Glomerular endothelial cell (primary cell): ENCODE measurements at places on chromosomes 5 and 9. TPM values are rescaled to one million over a fixed set of nuclear protein-coding genes. Genes with fewer than 3 reads are reported as not detected.

DNA sequence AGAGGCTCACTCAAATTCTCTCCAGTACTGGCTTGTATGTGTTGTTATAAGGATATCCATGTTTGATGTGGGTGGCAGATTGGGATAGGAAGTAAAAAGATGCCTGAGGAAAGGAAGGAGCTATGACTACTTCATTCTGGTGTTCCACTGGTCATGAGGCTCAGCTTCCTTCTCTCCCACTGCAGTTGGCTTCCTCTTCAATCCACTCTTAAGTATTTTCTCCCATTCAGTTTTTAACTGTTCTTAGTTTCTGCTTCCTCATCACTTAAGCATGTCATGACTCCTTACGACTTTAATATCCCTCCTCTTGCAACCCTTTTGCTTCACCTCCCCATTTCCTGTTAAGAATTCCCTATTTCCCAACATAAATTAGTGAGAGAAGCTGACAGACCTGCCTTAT, 81.1 kb downstream of the PJA2 start:
- no peak for DNase-seq

GRCh38 chr9:131111186-131111853, 14.1 kb upstream of the NUP214 start:
- no peak for DNase-seq

- DNase-seq = no peak
Measured at GRCh38 chr5:1443171-1443570, 2.1 kb downstream of the SLC6A3 start.

DNA sequence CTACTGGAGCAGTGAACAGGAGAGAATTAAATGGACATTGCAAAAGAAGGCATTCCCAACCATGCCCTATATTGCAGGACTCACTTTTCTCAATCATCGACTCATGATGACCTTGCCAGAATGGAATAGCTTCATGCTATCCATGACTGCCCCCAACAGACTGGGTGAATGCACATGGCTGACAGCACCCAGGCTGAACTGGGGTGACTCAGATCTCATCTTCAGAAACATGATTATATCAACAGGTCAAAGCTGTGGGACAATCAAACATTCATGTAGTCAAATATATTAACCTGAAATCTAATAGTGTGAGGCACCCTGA, 34.7 kb upstream of the MIER3 start:
- DNase-seq = no peak

DNA sequence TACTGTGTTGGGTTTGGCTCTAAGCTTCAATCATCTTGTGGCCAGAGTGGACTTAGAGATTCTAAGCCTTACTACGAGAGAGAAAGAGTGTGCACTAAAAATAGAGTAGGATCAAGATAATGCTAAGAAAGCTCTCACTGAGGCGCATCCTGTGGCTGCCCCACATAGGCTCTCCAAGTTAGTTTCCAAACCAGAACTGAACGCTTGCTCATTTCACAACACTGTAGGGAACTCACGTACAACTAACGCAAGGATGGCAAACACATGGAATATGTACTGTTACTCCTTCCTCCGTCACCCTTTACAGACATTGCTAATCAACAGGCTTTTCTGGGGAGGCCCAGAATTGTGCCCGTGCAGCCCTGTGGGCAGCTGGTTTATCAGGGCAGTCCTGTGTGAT, 90.9 kb downstream of the EQTN start:
- DNase-seq = no peak

GRCh38 chr9:77588271-77588937, 59.7 kb downstream of the GNA14 start:
- no peak for DNase-seq

Gene SEMA5A
- 3.4 and 5.4 TPM in 2 replicates for total RNA-seq

Gene PGM5
- 1.4 and 3.3 TPM in 2 replicates for total RNA-seq

Gene ARHGEF37
- total RNA-seq = 4.6 and 8.5 TPM in 2 replicates

Gene GABRA6
- not detected in 2 replicates for total RNA-seq

Gene RMI1
- total RNA-seq = 4.8 and 8.0 TPM in 2 replicates
